ENCODE measurements at places on chromosomes 3 and 15.

DNA sequence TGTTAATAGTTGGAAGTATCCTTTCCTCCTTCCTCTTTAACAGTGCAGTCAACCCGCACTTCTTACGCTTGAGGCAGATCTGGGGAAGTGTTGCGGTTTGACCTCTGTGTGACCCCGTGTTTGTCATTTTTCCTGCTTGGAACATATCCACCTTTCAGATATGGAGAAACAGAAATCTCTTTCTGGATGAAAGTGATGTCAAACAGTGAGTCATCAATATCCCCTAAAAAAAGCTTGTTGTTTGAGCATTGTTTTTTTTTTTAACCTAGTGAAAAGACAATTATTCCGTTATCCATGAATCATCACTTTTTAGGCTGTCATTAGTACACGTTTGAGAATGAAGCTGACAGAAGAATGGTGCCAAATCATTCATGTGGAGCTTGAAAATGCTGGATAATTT lies 293.7 kb downstream of the ARPP21 start:
- DNase-seq = no peak

GRCh38 chr3:98223907-98224672 lies 40.0 kb upstream of the OR5H6 start:
- DNase-seq = no peak

- no peak for DNase-seq
These were observed 278.4 kb downstream of the SUCLG2 start for GRCh38 chr3:67375976-67376375.

- no peak for DNase-seq
These were observed 198.3 kb downstream of the OTOL1 start for GRCh38 chr3:161694682-161695564.

DNA sequence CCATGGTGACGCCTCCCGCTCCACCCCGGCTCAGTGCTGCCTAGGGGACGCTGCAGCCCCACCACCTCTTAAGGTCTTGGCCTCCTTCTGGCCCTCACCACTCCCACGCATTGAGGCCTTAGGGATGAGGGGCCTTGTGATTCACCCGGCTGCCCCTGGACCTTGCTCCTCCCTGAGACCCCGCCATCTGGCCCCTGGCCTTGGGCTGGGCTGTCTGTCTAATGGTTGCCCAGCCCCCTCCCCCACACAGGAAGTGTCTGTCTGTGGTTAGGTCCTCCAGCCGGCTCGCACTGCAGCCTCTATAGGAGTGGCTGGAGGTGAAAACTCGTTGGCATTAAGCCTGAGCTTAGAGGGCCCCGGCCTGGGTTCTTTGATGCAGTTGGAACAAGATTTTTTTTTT lies 21.5 kb upstream of the MTHFS start:
- no peak for DNase-seq

DNA sequence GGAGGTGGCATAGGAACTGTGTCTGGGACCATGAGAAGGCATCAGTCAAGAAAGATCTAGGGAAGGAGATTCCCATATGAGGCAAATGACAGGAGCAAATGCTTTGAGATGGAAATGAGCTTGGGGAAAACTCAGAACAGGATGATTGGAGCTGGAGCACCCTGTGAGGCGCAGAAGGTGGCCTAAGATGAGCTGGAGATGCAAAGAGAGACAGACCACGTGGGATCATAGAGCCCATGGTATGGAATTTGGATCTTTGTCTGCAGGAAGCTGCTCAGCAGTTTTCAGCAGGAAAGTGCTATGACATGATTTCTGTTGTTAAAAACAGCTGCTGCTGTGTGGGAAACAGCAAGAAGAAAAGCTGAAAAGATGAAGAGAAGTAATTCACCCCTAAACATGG lies 310.6 kb downstream of the MAGI1 start:
- no peak for DNase-seq

Data from NCI-H748 treated with DMSO at 0.1 percent for 48 hours (cell line).